Left lobe of liver (tissue), 2 donors: ENCODE measurements at places on chromosomes 2 and 18.
A peak's percentile ranks its signal among the peaks of the same experiment; 100 is the strongest.

- no peak for DNase-seq
These were observed 175.8 kb downstream of the CBLN2 start for GRCh38 chr18:72368308-72368707.

GRCh38 chr2:159044804-159045286 lies 76.4 kb downstream of the TANC1 start:
- no peak for DNase-seq

DNA sequence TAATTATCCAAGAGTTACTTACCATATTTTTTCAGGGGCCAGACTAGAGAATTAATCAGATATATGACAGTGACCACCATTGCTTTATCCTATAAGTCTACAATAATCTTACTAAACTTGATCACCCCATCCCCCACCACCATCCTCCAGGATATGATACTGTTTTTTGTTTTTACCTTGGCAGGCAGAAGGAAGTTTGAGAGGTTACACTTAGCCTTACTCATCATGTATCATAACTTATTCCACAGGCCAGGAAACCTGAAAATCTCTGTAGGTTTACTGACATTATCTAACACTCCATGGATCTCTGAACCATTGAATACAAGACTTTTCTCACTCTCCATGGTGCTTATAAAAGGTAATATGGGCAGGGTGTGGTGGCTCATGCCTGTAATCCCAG lies 602.7 kb downstream of the KCNJ3 start:
- no peak for DNase-seq

DNA sequence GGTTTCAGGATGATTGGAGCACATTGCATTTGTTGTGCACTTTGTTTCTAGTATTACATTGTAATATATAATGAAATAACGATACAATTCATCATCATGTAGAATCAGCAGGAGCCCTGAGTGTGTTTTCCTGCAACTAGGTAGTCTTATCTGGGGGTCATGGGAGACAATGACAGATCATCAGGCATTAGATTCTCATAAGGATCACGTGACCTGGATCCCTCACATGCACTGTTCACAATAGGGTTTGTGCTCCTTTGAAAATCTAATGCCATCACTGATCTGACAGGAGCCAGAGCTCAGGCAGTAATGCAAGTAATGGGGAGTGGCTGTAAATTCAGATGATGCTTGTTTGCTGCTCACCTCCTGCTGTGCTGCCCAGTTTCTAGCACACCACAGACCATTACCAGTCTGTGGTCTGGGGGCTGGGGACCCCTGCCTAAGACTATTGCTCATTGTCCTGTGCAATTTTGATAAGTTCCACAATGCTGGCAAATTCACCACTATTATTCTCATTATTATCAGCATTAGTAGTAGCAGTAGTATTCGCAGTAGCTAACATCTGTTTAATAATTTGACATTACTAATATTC lies 428.7 kb upstream of the TNP1 start:
- DNase-seq = no peak

- no peak for DNase-seq
These were observed 24.5 kb downstream of the NIF3L1 start for GRCh38 chr2:200913654-200914053.

- DNase-seq = no peak
These were observed 261.2 kb downstream of the SUCLG1 start for GRCh38 chr2:84197901-84198300.

DNA sequence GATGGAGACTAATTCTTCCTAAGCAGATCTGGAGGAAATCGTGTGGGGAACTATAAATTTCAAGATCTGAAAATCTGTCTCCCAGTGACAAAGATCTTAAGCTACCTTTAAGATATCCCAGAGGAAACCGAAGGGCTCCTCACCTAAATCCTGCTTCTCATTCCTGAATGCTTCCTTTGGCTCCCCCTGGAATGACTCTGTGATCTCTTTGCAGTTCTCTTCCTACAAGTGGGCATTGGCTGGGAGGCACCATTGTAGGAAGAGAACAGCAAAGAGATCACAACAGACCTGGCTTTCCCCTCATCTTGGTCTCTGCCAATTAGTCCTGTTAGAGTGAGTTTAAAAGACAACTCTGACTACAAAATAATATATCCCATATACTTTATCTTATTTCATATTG lies 70.0 kb upstream of the KCNH7 start:
- no peak for DNase-seq

DNA sequence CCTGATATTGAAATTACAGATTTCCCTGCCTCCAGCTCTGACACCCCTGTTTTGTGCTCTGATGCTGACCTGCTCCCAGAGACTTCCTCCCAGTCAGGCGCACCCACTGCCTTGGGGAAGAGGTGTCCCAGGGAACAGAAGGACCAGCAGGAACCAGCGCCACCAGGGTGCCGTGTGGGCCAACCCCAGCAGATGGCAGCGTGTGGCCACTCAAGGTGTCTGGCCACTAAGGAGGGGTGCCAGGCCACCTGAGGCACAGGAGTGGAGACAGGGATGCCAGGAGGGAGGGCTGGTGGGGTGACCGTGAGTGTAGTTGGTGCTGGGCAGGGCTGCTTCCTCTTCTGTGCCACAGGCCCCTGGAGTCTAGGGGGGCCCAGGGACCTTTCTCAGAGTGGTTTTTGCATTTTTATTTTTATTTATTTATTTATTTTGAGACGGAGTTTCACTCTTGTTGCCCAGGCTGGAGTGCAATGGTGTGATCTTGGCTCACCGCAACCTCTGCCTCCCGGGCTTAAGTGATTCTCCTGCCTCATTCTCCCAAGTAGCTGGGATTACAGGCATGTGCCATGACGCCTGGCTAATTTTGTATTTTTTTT lies 56.0 kb downstream of the TEX44 start:
- peak; percentile 78 for DNase-seq

- DNase-seq = no peak
These were observed 140.1 kb downstream of the NOL4 start for GRCh38 chr18:34084635-34085034.

GRCh38 chr2:238127165-238128060 lies 11.1 kb upstream of the KLHL30 start:
- no peak for DNase-seq

DNA sequence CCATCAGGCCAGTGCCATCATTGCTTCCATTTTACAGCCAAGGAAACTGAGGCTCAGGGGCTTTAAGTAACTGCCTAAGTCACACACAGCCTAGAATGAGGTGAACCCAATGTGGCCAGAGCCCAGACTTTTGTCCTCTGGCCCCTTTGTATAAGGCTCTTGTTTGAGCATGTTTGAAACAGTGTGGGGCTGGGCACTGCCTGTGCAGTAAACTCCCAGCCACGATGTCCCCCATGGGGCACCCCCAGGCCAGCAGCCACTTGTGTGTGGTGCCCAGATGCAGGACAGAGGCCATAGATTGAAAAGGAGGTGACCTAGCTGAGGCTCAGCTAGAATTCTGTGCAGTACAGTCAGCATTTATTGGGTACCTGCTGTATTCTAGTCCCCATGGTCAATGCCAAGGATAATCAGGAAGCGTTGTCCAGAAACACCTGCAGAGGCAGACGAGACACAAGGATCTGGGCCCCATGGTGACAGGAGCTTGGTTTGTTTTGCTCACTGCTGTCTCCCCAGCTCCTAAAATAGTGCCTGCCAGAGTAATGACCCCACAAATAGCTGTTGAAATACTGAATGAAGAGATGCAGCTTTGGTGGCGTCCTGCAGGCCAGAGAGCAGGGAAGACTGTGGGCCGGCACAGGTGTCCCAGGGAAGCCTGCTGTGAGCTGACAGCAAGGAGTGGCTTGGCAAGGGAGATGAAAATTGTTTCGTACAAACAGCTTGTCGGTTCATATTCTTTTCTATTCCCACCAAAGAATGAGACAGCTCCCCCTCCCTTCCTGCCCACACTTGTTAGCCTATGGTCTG lies 160.7 kb downstream of the LDLRAD4 start:
- peak; percentile 29 for DNase-seq

GRCh38 chr2:102075479-102075878 lies 67.1 kb upstream of the IL1R1 start:
- no peak for DNase-seq

DNA sequence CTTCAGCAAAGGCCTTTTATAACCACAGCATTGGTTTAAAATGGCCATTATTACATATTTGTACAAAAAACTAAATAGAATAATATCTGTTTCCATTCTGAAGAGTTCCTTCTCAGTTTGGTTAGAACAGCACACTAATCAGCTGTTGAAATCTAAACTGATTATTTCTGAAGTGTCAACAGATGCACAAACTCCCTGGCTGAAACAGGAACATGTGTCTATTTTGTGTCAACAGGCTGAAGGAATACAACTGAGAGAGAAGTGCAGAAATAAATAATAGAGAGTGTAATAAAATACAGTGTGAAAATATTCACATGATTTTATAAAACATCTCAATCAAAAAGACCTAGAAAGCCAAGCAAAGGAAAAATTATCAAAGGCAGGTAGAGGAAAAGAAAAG lies 29.7 kb downstream of the IKZF2 start:
- DNase-seq = no peak

- no peak for DNase-seq
These were observed 136.9 kb upstream of the CAB39 start for GRCh38 chr2:230575642-230576324.

- no peak for DNase-seq
These were observed 6.4 kb downstream of the CELF4 start for GRCh38 chr18:37559194-37559593.

- no peak for DNase-seq
These were observed 70.5 kb upstream of the RTN4 start for GRCh38 chr2:55120634-55121359.

DNA sequence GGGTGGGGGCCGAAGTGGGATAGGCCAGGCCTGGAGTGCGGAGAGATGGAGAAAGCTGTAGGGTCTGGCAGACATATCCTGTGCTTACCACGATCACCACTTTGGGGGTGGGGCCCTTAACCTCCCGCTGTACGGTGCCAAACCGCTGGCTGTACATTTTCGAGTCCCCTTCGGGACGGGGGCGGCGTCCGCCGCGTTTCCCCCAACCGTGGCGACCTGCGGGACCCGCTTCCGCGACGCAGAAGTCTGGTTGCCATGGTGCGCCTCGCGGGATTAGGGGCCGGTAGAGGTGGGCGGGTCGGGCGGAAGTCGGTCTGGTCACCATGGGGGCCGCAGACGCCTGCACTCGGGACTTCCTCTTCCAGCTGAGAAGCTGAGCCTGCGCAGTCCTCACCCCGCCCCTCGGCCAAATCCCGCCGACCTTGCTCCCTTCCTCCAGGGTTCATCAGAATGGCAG lies at the start of gene CFAP53:
Gene CFAP53, minus strand, starts transcription at position 248 of the 457 bp plus-strand sequence. Its CDS starts 91 bp downstream, at position 157.
- DNase-seq = peak; percentile 93

DNA sequence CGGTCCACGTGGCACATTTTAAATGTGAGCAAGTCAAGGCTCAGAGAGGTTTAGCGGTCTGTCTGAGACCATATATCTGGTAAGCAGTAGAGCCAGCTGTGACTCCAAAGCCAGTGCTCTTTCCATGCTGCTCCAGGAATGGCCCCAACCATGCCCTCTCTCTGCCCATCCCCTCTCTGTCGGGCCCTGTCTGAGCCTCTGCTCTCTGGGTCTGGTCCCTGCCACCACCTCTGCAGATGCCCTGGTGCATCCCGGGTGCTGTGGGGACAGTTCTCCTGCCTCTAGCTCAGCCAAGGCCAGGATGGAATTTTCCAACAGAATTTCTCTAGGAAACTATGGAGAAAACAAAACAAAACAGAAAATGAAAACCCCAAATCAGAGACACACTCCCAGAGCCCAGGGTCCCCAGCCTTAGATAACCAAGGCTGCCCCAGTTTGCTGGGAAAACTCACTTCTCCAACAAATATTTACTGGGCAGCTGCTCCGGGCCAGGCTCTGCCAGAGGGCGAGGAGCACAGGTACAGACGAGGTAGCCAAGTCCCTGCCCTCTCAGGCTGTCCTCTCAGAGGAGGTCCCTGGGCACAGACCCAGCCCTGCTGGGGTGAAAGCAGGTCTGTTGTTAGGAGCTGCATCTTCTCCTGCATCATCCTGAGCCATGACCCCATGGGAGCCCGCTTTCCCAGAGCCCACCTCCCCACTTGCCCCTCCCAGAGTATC lies 9.2 kb downstream of the ADRA2B start:
- DNase-seq = no peak

DNA sequence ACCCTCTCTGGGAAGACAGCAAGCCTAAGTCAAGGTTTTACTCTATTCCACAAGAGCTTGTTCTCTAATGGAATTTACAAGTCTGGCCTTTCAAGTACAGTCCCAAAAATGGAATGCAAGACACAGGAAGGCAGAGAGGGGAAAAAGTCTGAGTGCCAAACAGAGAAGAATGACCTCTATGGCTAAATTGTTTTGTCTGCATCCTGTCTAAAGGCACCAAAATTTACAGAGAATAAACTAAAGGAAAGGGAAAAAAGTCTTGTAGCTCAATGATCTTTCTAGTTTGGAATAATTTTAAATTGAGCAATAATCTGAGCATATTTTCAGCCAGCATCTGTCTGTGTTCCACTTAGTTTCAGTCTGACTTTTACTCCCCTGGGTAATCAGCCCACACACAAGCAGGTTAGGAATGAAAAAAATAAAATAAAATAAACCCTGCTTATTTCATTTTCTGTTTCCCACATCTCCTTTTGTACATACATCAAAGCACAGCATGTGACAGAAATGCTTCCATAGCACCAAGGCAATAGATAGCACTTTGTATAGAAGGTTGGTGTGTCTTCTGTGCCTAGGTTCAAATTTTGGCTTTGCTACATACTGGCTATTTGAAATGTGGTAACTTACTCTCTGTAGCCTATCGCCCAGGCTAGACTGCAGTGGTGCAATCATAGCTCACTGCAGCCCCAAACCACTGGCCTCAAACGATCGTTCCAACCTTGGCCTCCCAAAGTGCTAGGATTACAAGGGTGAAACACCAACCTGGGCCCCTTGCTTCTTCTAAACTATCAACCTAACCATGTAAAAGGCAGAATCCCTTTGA lies 105.1 kb downstream of the SLC8A1 start:
- DNase-seq = no peak

GRCh38 chr2:61460163-61460562 lies 10.7 kb downstream of the USP34 start:
- no peak for DNase-seq

- DNase-seq = no peak
These were observed 44.7 kb downstream of the C2orf42 start for GRCh38 chr2:70145851-70146739.

DNA sequence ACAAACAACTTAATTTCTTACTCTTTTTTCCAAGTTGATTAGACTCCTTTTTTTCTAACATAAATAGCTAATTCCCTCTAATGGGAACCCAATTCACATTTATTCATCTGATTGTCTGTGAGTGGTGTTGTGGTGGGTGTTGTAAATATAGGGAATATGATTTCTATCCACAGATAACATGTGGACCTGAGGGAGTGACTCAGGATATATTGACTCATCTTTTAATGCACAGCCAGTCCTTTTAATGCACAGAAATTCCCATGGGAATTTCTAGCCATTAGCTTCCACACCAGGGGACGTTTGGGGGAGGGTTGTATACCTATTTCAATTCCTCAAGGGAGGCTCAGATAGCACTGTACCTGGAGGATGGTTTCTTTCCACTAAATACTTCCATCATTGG lies 1339.6 kb upstream of the LRRTM1 start:
- DNase-seq = no peak
